Stimulated activated CD8-positive, alpha-beta memory T cell treated with anti-CD3 and anti-CD28 coated beads, Interleukin-12 subunit alpha, Interleukin-12 subunit beta, amount 100 ng/mL, for 4 hours (primary cell): ENCODE measurements at places on chromosomes 7 and 10.

- DNase-seq: no peak
Observed at GRCh38 chr7:1514995-1515401, 10.8 kb upstream of the INTS1 start.

DNA sequence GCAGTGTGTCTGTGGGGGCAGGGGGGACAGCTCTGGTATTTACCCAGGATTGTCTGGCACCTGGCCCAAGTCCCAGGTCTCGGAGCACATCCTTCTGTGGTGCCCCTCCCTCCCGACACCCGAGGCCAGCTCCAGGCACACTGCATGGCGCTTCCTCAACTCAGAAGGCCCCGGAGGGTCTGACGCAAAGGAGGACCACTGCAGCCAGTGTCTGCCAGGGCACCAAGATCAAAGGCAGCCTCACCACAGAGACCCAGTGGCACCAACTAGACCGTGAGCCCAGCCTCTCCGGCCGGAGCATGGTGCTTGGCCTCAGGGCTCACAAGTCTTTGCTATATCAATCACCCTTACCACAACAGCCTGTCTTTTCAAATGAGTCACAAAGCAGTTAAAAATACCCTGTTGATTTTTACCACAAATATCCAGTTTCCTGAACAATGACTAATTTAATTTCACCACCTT is 99.3 kb upstream of the DDC start:
- DNase-seq: no peak

DNA sequence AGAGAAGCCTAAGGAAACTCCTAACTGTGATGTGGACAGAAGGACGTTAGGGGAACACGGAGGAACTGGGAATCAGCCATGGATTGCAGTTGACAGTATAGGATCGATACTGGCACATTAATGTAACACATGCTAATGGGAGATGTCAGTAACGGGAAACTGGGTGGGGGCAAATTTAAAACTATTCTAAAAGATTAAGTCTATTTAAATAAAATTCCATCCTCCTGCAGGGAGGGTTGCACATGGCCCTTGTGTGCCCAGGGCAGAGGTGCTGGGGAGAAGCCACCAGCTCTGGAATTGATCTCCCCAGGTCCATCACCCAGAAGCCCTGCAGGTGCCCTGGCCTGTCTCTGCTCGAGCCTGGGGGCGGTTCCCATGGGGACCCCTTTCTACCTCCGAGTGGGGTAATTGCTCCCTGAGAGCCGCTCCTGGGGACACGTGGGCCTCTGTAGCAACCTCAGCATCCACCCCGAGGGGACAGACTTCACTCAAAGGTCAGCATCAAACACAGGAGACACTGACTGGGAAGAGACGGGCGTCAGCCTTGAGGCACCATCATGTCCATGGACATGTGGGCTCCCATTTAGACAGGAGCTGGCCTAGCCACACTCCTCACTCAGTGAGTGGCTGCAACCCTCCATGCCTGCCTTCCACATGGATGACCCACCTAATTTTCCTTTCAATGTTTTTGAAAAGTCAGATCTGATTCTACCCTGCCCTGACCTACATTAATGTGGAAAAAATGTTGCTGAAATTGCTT is 21.1 kb downstream of the SCART1 start:
- DNase-seq: no peak

DNA sequence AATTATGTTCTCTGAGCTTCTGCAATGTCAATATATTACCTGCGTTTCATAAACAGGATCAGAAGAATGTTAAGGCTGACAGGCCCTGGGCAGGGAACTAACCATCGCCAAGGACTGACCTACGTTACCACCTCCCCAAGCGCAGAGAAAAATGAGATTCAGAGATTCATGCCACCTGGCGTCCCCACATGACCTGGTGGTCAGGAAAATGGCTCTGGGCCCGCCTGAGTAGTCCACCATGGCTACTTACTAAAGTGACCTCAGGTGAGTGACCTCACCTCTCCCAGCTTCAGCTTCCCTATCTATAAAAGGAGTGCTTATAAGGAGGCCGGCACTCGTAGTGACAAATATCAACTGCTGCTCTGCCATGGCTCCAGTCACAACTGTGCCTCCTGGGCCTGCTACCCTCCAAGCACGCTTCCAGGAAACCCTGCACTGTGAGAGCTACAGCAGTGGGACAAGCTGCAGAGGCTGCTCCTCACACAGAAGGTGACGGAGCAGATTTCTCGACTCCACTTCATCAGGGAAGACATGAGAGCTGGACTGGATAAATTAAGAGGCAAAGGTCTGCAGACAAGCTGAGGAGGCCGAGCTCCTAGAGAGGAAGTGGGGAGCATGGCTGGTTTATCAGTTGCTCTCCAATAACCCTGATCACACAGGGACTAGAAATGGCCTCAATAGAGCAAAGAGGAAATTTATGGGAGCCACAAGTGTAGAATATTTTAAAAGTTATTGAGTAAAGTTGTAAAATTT is 103.0 kb downstream of the RNF216 start:
- DNase-seq: no peak

GRCh38 chr7:24718977-24719491 is 38.2 kb downstream of the GSDME start:
- DNase-seq: no peak
